CD4-positive, CD25-positive, alpha-beta regulatory T cell (primary cell): ENCODE measurements at places on chromosomes 11 and 22.

DNA sequence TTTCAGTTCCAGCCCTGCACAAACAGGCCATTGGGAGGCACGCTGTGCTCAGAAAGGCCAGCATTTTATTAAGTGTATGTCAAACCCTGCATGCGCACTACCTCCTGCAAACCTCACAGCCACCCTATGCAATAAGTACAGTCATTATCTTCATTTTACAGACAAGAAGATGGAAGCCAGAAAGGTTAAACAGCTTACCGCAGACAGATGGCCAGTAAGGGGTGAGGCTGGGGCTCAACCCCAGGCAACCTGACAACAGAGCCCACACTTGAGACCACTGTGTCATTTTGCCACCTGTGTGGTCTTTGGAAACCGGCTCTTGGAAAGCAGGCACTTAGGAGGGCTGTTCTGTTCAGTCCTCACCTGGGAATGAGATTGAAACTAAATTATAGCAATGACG lies 142.3 kb downstream of the NXPE2 start:
- DNase-seq: no peak

- DNase-seq: no peak
These were observed 40.5 kb downstream of the IGLL5 start for GRCh38 chr22:22927888-22928665.

- no peak for DNase-seq
These were observed 124.7 kb upstream of the NAV2 start for GRCh38 chr11:19587979-19588378.

DNA sequence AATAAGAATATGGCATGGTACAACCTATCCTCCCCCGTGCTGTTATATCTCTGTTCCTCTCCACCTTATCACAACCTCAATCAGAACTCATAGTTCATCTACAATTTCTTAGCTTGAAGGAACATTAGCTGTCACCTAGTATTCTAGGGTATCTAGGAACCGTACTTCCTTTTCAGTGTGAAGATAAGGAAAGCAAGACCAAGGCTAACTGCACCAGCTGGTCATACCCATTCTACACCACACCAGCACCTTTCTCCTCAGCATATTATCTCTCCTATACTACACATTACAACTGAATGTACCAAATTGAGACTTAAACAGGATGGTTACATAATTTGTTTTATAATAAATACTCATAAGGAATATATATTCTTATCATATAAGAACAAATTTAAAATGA lies 73.1 kb downstream of the ARHGAP32 start:
- no peak for DNase-seq

GRCh38 chr11:34348919-34349318 lies 8.9 kb downstream of the ABTB2 start:
- DNase-seq: no peak

DNA sequence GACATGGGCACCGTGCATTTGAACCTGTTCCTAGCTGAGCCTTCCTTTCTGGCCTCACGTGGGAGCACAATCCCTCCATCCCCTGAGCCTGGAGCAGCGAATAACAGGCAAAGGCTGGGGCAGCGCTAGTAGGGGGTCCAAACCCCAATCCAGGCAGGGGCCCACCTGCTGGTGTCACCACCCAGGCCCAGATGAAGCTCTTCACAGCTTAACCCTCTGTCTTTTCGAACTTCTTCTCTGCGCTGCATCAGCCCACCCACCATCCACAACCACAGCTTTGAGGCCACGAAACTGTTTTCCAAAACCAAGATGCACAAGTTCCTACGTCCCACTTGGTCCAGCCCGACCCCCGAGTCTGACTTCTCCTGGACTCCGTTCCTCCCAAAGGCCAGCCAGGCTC lies 11.5 kb downstream of the KCNC1 start:
- DNase-seq: no peak

DNA sequence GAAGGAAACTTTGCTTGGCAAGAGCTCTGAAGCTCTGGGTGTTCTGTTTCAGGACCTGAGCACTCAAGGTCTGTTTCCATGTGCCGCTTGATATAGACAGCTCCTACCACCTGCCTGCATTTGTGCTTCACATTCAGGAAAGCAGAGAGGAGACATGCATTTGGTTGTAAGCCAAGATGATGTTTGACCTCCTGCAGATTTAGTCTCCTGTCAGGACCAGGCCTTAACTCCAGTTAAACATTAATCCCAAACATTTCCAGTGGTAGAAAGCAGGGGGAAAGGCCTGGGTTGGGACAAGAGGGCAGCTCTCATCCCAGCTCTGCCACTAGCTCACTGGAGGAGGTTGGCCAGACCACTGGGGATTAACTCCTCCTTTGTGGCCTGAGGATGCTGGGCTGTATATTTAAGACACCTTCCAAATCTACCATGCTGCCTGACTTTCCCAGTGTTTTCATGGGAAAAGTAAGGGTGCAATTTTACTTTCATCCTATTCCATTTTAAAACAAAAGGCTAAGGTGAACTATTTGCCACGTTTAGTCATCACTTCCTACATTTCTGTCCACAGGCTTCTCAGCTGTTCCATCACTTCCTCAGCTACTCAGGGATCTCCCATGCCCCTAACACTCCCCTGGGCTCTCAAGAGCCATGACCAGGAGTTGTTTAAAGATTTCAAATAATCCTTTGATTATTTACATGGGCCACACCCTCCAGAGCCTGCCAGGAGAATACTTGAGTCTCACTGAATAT lies 80.9 kb downstream of the INSC start:
- no peak for DNase-seq

DNA sequence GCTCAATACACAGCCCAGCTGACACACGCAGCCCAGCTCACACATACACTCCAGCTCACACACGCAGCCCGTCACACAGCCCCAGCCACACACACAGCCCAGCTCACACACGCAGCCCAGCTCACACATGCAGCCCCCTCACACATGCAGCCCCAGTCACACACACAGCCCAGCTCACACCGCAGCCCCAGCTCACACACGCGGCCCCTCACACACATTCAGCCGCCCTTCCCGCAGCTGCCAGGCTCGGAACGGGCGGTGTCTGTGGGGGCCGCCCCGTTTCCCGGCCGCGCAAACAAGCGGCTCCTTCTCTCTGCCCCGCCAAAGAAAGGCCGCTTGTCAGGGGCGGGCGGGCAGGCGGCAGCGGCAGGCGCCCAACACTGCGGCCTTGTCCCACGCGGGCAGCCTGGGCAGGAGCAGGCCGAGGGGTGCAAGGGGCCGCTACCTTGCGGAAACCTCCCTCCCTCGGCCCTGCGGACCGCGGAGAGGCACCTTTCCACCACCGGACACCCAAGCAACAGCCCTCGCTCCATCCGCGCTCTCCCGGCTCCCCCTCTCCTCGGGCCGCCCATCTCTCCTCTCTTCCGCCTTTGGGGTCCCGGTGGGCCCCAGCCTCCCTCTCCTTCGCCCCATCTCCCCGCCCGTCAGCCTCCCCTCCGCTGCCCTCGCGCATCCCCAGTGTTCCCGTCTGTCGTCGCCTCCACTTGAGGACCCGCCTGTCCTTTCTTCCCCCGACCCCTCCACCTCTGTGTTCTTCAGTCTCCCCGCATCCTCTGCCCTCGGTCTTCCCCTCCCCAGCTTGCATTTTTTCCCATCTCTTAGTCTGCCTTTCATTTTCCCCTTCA lies 2.2 kb downstream of the PHLDB1 start:
- DNase-seq: peak; percentile 35

DNA sequence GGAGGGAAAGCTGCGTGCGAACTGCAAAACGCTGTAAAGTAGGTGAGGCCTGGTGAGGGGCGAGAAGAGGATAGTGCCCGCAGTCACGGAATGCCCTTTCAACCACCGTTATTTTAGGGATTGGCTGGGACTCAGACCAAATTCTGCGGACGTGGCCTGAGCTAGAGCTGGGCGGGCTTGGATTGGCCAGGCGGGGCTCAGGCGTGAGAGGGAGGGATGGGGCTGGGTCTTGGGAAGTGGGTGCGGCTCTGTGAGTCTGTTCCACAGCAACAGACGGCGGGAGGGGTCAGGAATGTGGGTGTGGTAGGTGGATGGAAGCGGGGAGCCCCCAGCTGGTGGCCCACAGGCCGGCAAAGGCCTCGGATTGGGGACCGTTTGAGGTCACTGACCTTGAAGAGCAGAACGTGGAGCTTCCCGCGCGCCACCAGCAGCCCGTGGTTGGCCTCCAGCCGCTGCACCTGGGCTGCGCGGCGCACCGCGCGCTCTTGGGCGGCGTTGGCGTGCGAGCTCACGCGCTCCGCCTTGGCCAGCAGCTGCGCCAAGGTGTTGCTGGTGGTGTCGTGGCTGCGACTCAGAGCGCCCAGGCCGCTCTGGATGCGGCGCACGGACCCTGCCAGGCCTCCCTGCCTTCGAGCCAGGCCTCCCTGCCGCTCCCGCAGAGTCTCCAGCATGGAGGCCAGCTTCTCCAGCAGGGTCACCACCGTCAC lies 444 bp downstream of the CAVIN3 start:
- no peak for DNase-seq

- no peak for DNase-seq
These were observed 14.2 kb downstream of the SLC22A12 start for GRCh38 chr11:64605244-64605560.

- DNase-seq: no peak
These were observed 41.7 kb downstream of the THAP12 start for GRCh38 chr11:76339221-76339620.

GRCh38 chr11:68632802-68633201 lies 51.5 kb upstream of the GAL start:
- no peak for DNase-seq

DNA sequence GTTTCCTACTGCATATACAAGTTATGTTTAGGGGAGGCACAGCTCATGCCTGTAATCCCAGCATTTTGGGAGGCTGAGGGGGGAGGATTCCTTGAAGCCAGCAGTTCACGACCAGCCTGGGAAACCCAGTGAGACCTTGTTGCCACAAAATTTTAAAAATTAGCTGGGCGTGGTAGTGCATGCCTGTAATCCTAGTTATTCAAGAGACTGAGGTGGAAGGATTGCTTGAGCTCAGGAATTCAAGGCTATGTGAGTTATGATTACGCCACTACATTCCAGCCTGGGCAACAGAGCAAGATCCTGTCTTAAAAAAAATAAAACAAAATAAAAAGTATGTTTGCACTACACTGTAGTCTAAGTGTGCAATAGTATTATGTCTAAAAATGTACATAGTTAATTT lies 108.8 kb upstream of the TEAD1 start:
- no peak for DNase-seq

DNA sequence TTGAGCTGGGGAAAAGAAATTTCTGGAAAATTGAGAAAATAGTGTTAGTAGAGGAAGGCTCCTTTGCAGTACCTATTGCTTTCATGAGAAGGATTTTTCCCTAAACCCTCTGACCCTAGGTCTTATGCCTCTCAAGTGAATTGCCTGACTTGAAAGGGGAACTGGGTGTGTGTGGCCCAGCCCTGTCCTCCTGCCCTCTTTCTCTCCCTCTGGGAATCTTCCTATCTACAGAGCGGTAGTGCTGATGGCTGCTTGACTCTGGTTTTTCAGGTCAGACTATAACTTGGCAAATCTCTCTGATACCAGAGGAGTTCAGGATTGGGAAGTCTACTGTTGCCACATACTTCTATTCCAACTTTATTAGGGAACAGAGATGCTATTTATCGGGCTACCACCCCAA lies 19.2 kb downstream of the CAVIN3 start:
- no peak for DNase-seq

DNA sequence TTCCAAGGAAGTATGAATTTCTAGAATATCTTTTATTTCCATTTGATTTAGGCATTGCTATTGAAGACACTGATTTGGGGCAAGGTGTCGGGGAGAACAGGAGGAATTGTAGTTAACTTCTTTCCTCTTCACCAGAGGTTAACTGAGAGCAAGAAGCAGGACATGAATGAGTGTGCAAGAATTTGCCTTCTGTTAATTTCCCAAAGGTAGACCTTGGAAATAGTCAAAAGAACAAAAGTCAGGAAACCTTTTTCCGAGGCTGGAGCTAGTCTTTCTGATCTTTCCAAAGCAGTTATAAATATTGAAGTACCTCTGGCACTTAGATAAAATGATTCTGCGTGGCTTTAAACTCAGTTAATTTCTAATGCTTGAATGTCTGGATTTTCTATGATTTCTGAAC lies 66.9 kb downstream of the MTMR3 start:
- DNase-seq: no peak

DNA sequence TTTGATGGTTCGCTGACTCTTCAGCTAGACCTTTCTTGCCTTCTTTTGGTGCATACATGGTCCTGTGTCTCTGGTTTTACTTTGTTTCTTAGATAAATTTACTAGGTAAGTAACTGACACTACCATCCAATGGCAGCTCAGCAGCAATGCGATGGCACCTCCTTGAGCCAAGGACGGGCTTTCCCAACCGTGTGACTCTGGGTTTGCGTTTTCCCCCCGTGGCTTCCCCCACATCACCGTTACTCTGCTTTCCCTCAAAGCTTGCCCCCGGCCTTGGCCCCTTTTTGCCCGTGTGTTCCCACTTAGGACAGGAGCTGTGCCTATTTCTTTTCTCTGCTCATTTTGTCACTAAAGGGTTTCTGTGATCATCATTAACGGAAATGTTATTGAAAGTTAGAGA lies 41.5 kb downstream of the TBC1D22A start:
- DNase-seq: no peak

DNA sequence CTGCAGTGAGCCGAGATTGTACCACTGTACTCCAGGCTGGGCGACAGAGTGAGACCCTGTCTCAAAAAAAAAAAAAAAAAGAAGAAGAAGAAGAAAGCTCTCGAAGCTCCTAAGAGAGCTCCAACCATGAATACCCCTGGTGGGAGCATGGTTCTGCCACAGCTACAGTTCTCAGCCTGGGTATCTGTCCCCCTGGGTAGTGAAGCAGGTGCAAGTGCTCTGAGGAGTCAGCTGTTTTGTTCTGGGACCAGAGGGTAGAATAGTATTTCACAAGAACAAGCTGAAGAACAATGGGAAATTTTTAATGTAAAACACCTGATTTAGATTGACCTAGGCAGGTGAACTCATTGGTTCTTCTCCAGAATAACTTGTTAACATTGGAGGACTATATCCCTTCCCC lies 4.3 kb upstream of the HYOU1 start:
- no peak for DNase-seq

- DNase-seq: no peak
These were observed 15.6 kb upstream of the MFNG start for GRCh38 chr22:37501610-37502341.

- peak; percentile 19 for DNase-seq
These were observed 789 bp downstream of the RPS13 start for GRCh38 chr11:17076517-17077239.

- DNase-seq: no peak
These were observed 1.1 kb upstream of the CD81 start for GRCh38 chr11:2375964-2376551.

DNA sequence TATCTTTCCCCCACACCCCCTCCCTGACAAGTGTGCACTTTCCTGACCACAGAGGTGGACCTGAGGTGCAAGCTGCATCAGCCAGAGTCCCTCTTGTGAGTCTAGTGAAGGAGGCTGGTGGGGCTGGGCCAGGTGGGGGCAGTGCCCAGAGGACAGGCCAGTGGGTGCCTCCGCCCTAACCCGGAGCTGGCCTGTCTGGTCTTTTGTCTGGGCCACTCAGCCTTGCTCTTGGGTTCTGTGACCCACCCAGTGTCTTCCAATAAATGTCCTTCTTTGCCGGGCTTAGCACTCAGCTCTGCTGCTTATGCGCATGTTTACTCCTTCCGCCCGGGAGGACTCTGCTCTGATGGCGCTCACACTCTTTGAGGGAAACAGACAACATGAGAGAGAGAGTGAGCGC lies 526.2 kb downstream of the TBC1D22A start:
- no peak for DNase-seq

GRCh38 chr11:70128435-70128906 lies 50.4 kb downstream of the ANO1 start:
- no peak for DNase-seq
